ENCODE measurements at places on chromosomes 16 and 17.
A peak's percentile ranks its signal among the peaks of the same experiment; 100 is the strongest.

DNA sequence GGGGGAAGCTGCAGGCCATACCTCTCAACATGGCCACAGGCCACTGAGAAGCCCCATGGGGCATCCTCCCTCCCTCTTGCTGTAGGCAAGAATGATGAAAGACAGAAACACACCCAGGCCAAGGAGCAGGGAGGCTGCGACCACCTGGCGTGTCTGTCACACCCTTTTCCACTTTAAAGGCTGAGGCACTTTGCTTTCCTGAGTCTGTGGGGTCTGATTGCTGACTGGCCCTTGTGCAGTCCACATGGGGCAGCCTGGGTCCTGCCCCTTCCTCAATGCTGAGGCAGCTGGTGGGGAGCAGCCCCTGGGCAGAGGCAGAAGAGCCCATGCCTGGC is 8.7 kb downstream of the TMEM204 start:
- DNase-seq = no peak

GRCh38 chr17:47621293-47622179 is 28.2 kb upstream of the KPNB1 start:
- DNase-seq = no peak

GRCh38 chr17:44312396-44313104 is 4.1 kb downstream of the RUNDC3A start:
- DNase-seq = no peak

DNA sequence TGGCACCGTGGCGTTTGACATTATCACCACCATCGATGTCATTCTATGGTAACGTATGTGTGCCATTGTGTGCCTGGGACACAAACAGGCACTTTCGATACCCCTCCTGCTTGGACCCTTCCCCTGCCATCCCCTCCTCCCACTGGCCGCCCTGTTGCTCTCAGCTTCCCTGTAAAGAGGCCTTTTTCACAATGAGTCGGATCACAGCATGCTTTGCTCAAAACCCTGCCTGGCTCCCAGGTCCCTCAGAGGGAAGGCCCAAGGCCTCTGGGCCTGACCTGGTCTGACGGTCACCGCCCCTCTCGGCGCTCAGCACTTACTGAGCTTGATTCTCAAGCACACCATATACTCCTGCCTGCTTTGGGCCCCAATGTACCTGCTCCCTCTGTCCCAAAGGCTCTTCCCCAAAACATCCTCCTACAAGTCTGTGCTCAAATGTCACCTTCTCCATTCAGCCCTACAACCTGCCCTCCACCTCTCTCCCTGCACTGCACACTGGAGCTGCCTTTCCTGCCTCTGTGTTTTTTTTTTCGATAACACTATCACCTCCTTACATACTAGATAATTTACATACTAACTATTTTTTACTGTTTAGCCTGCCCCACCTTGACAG is 303.8 kb downstream of the SOX9 start:
- no peak for DNase-seq

- DNase-seq = no peak
Measured at GRCh38 chr17:35612924-35613521, 25.9 kb downstream of the AP2B1 start.

DNA sequence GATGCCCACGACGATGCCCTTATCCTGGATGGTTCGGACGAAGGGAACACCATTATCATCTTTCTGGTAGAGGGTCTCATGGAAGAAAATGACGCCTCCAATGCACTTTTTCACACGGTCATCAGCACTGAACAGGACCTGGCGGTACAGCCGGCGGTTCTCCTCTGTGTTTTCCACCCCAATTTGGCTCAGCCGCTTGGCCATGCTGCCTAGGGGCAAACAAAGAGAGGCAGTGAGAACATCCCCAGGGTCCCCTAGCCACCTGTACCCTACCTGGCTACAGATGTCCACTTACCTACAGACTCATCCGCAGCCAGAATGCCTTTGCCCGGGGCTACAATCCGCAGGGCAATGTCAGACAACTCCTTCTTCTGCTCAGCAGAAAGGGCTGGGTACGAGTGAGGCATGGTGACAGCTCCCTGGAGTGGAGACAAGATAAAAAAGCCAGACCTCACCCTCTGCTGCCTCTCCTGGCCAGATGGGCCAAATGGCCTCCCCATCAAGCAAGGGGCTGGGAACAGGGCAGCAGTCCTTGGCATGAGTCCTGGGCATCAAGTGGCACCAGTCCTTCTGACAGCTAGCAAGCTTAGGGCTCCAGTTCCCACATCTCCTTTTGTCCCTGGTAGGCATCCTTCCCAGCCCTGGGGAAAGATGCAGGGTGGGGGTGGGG is 1.4 kb downstream of the ALDOC start:
- DNase-seq = peak; percentile 28

- no peak for DNase-seq
Measured at GRCh38 chr16:73095142-73095820, 47.4 kb upstream of the ZFHX3 start.

- no peak for DNase-seq
Measured at GRCh38 chr16:87693827-87694226, 72.0 kb downstream of the KLHDC4 start.

DNA sequence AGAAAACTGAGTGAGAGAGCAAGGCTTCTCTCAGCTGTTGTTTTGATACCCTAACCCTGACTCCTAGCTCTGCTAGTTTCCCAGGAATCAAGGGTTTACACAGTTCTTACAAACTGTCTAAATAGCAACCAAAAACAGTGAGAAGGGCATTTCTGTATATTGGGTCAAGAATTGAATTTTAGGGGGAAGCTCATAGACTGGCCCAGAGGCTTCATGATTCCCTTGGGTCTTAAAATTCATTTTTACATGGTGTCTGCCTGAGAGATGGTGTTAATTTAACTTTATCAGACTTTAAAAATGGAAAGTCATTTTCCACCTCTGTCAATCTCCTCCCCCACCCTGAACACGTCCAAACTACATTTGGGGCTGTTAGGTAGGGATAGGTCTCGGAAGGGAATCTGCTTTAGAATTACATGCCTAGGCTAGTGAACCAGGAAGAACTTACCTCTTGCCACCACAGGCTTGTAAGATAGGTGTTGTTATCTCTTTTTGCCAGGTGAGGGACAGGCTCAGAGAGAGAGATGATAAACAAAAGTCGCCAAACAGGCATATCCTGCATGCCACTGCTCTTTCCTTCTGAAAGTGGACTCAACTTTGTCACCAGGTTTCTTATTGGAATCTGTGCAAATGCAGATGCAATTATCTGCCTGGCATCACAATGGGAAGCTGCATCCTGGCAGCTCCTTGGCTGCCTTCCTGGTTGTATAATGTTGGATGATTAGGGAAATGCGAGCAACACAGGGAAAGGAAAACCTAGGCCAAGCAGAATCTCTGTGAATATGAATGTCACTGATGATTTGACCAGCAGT is 3.1 kb downstream of the PHAF1 start:
- DNase-seq = no peak

- DNase-seq = no peak
Measured at GRCh38 chr16:85850344-85850880, 48.5 kb upstream of the IRF8 start.

DNA sequence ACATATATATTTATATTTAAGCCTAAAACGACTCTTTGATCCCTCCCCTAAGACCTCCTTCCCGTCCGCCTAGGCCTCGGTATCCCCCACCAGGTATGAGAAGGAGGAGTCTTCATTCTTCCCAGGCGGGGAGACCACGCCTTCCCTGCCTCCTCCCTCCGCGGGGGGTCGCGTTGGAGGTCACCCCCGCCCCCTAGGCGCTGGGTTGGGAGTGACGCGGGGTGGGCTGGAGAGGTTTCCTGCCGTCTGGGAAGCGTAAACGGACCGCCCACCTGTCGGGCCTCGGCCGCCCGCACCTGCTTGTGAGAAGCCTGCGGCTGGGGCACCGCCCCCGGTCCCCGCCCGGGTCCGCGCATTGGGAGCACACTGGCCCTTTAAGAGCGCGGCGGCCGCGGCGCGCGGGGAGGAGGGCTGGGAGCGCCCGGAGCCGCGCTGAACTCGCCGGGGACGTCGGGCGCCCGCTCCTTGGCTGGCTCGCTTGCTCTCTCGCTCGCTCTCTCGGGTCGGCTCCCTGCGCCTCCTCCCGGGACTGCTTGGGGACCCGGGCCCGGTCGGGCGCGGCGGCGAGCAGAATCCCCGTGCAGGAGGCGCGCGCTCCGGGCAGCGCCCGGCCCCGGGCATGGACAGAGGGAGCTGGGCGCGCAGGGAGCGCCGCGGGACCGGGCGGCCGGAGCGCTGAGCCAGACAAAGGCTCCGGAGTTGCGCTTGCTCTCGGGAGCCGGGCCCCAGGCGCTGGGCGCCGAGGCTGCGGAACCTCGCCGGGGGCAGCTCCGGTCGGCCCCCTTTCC is at the start of gene MMP15:
TSS of gene MMP15 (plus strand) at position 404 of the 788 bp plus-strand sequence. CDS start 597 bp downstream, outside the sequence.
- DNase-seq = no peak

GRCh38 chr17:35129154-35129972 is 7.9 kb downstream of the FNDC8 start:
- no peak for DNase-seq
